ENCODE measurements at places on chromosomes 5 and 9.
A peak's percentile ranks its signal among the peaks of the same experiment; 100 is the strongest.

DNA sequence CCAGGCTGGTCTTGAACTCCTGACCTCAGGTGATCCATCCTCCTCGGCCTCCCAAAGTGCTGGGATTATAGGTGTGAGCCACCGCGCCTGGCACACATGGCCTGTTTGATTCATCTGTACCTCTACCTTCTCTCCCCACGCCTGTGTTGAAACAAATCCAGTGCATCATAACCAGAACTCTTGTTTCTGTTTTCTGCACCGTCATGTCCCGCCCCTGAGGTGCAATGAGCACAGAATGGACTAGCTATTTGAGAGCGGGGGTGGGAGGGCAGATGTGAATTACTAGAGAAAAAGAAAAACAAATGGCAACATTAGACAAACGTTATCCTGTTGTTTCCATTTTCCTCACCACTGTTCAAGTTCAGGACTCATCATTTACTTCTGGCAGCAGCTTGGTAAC lies 10.7 kb upstream of the FAM193B start:
- DNase-seq, result no peak

DNA sequence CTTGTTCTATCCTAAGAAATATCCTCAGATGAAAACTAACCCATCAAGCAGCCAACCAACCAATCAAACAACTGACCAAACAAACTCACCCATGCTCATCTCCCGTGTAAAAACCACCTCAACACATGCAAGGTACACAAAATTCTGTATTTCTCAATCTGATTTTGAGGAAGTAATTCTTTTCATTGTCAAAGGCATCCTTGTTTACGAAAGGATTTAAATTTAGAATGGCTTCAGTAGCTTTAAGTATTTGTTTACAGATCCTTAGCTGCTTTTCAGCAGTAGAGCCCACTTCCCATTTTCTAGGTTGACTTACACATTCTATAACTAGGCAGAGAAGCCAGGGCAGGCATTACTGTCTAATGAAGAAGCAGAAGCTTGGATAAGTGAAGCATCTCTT lies 78.6 kb downstream of the NTRK2 start:
- DNase-seq, result no peak

DNA sequence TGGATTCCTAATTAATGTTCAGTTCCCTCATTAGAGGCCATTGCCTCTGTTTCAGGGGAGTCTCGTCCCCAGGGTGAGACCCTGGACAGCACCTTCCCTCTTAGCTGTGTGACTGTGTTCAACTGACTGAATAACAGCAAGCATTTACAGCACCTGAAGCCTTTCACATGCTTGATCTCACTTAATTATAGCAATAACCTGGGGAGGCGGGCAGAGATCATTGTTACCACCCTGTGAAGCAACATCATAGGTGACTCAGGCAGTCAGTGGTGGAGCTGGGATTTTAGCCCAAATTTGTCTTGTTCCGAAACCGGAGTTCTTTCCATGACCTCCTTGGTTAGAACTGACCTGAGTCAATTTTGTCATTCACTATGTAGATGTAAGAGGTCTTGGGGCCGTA lies 105.2 kb upstream of the RAD23B start:
- no peak for DNase-seq

- no peak for DNase-seq
These were observed 58.8 kb downstream of the MROH2B start for GRCh38 chr5:41012318-41012717.

GRCh38 chr9:98327249-98327561 lies 71.8 kb upstream of the TBC1D2 start:
- no peak for DNase-seq

GRCh38 chr5:140227046-140227445 lies 52.1 kb downstream of the CYSTM1 start:
- DNase-seq, result no peak

- DNase-seq, result no peak
These were observed 41.4 kb downstream of the DAB2IP start for GRCh38 chr9:121692606-121693387.

GRCh38 chr5:39283231-39283818 lies 64.0 kb upstream of the FYB1 start:
- DNase-seq, result peak; percentile 70

GRCh38 chr9:15468145-15468544 lies 42.6 kb downstream of the PSIP1 start:
- no peak for DNase-seq

DNA sequence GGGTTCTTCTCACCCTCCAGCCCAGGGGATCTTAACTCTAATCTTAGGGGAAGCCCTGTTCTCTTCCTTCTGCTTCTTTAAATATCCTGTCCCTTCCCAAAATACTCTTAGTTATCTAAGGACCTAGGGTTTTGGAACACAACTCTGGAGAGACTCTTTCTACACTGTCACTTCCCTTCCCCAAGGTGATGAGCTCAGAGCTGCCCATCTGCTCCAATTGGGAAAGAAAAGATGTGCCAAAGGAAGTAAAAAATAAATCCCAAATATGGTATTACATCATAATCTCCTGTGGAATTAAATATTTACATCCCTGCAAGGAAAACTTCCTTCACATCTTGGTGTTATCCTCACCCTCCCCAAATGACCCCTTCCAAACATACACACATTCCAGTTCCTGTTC lies 291.2 kb downstream of the EPB41L4A start:
- no peak for DNase-seq

- DNase-seq, result no peak
These were observed 16.7 kb downstream of the TJP2 start for GRCh38 chr9:69190863-69191181.

DNA sequence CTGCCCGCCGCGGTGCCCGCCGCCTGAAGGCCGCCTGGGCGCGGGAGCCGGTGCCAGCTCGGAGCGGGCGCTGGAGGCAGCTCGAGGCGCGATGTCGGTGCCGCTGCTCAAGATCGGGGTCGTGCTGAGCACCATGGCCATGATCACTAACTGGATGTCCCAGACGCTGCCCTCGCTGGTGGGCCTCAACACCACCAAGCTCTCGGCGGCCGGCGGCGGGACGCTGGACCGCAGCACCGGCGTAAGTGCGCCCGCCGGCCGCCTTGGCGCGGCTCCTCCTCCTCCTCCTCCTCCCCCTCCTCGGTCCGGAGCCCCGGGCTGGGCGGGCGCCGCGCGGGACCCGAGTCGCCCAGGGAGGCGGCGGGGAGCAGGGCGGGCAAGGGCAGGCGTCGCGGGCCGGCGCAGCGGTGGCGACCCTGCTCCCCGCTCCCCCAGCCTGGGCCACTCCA lies 455 bp downstream of the OLFM1 start:
- no peak for DNase-seq

DNA sequence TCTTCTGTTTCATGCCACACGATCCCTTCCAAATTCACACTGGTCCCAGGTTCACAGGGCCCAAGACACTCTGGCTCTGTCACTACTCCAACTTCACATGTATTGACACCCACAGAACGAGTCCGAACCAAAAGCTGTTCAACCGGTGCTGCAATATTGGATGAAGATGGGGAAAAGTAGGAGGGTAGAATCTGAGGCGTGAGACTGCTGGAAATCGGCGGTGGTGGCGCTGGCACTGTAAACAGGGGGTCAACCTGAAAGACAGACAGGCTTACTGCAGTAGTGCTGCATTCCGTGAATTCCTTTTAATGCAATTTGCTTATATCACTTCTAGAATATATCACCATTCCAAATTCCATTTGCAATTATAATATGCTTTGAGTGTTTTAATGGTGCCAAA lies 45.4 kb downstream of the ZNF608 start:
- DNase-seq, result no peak

GRCh38 chr9:120402741-120403542 lies 177.0 kb downstream of the CDK5RAP2 start:
- DNase-seq, result peak; percentile 52

GRCh38 chr9:7318920-7319319 lies 480.7 kb downstream of the DMAC1 start:
- no peak for DNase-seq

GRCh38 chr9:79962836-79963235 lies 391.1 kb downstream of the TLE4 start:
- no peak for DNase-seq

DNA sequence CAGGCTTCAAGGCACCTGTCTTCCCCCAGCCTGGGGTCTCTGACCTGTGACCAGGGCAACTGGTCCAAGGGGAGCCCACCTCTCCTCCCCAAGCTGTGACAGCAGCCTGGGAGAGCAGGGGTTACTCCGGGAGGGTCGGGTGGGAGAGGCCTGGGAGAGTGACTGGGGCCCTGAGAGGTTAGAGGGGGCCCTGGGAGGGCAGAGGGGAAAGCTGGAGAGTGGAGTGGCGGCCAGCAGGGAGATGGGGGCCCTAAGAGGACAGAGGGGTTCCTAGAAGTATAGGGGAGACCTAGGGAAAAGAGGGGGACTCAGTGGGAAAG lies 302 bp downstream of the LCN9 start:
- no peak for DNase-seq

- DNase-seq, result no peak
These were observed 42.3 kb downstream of the ZFAND5 start for GRCh38 chr9:72322678-72323077.

DNA sequence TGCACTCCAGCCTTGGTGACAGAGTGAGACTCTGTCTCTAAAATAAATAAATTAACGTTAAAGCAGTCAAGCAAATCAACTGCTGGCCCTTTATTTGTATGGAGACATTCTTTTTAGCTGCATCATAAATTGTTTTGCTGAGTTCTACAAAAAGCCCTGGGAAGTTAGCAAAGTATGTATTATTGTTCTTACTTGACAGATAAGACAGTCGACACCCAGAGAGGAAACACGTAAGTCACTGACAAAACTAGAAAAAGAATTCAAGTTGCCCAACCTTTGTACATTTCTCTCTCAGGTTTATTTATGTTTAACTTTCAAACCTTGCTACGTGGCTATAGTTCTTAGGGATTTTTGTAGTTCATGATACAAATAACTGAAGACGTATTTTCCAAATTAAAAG lies 40.4 kb upstream of the MACIR start:
- no peak for DNase-seq

GRCh38 chr9:84874596-84874995 lies 205.1 kb downstream of the NTRK2 start:
- peak; percentile 38 for DNase-seq

DNA sequence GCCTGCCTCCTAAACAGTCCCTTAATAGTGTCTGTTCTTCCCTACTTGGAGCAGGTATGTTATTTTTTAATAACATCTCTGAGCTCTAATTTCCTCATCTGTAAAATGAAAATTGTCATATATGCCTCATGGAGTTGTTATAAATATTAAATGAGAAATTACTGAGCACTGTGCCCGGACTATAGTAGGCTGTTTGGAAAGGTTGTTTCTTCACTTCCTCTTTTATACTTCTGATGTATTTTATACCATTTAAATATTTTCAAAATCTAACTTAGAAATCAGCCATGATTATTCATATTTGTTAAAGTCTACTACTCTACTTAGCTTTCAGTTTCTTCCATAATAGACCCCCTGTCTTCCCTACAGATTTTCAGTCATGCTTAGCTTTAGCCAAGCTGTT lies 30.5 kb upstream of the HAPLN1 start:
- DNase-seq, result no peak

GRCh38 chr5:90890180-90890579 lies 331.6 kb downstream of the ADGRV1 start:
- no peak for DNase-seq

DNA sequence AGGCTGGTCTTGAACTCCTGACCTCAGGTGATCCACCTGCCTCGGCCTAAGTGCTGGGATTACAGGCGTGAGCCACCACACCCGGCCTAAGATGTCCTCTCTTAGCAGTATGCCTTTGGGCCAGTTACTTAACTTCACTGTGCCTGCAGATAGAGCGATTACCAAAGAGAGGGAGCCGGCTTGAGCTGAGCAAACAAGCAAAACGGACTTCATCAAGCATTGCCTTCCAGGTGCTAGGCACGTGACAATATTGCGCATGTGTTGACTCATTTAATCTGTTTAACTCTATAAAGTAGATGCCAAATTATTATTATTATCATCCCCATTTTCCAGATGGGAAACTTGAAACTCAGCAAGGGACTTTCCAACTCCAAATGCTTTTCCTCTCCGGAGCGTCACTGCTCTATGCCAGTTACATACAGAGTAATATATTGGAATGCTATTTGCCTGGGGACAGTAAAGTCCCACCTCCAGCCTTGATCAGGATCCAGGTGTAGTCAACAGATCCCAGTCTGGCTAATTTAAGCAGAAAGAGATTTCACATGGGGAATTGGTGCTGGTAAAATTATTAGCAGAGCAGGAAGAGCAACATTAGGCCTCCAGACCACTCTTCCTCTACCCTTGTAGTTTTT lies 5.6 kb upstream of the C9orf152 start:
- DNase-seq, result no peak

DNA sequence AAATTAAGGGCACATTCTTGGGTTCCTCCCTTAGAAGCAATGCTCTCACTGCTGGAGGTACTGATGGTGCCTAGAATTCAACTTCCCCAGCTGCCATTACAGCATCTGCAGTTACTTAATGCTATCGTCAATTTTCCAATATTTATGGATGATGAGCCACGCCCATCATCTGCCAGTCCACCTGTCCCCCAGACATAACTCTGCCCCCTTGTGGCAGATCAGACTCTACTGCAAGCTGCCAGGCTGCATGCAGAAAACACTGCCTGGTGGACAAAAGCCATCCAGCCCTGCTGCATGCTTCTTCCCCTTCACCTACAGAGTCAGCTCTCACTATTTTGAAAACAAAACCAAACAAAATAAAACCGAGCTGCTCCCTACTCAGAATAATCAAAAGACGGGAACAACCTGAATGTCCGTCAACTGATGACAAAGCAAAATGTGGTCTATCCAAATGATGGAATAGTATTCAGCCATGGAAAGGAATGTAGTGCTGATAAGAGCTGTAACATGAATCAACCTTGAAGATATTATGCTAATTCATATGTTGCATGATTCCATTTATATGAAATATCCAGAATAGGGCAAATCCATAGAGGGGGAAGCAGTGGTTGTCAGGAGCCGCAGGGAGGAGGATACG lies 66.4 kb downstream of the RETREG1 start:
- no peak for DNase-seq

DNA sequence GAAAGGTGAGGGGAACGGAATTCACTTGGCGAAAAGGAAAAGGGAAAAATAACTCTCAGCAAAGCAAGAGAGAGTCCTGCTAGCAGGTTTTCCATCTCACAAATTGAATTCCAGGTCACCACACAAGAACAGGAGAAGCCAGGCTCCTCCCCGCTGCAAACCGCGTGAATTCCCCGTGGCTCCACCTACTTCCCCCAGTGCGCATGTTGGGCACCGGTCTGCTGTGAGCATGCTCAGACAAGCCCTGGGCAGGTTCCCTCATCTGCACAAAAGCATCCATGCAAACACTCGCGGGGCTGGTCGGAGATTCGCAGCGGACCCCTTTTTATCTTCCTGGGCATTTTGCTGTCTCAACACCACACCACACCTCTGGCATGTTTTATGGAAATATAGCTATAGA lies 58.5 kb upstream of the S1PR3 start:
- no peak for DNase-seq

GRCh38 chr5:171841984-171842776 lies 56.6 kb downstream of the SMIM23 start:
- DNase-seq, result no peak
